ENCODE measurements at places on chromosomes 7 and 10.

DNA sequence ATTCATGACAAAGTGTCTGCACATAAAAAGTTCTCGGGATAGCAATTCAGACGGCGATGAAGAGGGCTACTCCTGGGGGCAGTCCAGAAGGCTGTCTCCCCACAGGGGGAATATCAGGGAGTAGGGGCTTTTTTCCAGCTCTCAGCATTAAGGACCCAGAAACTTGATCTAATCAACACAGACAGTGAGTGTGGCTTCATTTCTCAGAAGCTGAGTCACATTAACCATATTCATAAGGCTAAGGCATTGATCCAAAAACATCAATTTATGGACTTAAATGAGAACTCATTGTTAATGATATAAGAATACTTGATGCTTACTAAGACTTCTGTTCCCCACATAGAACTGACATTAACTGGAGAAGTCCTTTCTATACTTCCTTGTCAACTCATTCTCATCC, 87.5 kb upstream of the AOAH start:
- DNase-seq, result no peak

DNA sequence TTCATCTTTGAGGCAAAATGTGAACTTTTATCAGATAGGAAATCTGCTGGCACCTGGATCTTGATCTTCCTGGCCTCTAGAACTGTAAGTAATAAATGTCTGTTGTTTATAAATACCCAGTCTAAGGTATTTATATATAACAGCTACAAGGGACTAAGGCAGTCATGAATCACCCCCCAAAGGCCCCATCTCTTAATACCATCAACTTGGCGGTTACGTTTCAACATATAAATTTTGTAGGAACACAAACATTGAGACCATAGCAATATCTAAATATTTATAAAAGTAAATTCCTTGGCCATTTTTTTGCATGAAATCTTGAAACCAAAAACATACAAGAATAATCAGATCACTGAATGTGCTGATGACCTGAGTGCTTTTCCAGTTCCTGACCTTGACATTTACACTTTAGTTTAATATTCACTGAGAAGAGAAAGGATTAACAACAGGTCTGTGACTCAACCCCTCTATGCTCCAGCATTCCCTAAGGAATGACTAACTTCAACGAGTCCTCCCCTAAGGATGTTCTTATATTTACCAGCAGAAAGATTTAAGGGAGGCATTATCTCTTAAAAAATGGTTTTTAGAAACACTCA, 1438.5 kb upstream of the CELF2 start:
- DNase-seq, result no peak

DNA sequence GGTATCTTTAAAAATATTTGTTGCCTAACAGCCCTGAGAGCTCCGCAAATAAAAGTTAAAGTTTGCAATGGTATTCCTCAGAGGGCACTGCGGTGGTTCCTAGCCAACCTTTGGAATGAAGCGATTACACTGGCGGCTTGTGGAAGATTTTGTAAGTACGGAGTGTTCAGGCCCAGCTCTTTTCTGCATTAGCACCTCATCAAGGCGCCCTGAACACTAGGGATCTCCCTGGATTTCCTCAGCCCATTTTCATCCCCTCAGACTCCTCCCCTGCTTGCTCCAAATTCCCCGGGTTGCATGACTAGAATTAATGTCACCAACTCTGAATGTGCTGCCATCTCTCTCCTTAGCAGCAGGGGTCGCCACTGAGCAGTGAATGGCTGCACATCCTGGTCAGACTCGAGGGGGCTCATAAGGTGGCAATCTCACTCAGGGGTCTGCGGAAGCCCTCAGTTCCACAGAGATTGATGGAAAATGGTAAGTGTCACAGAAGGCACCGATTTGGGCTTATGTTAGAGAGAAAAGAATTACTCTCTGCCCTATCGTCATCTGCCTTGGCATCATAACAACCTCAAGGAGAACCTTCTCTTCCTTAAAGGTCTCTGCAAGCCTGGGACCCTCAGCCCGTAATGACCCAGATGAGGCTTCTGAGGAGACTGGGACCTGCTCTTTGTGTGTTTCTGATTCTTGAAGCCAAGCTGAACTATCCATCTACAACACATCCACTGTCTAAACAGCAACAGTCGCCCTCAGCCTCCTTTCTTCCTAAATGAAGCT, 262.8 kb upstream of the AOAH start:
- DNase-seq, result peak; percentile 62

DNA sequence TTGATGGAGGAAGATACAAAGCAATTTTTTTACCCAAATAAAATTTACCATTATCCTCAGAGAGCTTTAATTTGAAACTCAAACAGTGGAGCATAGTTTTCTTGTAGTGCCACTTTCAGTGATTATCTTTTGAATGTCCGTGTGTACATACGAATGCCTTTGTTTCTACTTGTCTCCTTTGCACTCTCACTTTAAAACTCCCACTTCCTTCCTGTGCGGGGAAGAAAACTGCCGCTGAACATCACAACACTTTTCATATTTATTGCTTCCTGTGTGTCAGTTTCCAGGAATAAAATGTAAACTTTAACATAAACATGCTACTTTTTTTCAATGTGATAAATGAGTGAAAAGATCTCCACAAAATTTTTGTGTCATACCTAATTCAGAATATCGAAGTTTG, 102.4 kb downstream of the SEMA3A start:
- DNase-seq, result no peak

GRCh38 chr7:150988230-150989226, 2.3 kb upstream of the NOS3 start:
- no peak for DNase-seq

GRCh38 chr7:11006291-11006690, 32.6 kb downstream of the PHF14 start:
- DNase-seq, result no peak

DNA sequence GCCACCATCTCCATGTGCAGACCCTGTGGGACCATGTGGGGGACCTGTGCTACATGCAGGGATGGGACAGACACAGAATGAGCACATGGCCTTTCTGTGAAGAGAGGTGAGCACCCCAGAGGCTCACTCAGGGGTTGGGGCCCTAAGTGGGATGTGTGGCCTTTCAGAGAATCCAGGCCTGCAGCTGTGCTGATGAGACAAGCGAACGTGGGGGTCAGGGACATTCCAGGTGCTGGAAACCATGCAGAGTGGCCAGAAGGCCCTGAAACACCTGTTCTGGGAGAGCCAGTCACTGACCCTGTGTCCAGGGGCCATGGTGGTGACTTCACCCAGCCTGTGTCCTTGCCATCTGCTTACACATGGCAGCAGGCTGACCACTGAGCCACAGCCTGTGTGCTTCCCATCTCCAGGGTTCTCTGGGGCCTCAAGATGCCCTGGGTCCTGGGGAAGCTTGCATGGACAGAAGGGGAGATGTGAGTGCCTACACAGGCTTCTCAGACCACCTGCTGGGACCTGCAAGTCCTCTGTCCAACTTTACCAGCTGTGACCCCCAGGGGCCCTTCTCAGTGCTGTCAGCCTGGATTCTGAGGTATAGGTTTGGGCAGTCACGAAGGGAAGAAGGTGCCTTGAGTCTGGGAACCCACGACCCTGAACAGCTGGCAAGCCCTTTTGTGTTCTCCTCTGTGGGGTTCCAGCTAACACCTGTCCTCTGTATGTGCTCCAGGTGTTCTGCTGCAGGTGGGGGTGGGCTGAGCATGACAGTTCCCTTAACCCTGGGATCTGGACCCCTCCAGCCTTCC, 17.6 kb downstream of the RAMP3 start:
- no peak for DNase-seq

- DNase-seq, result no peak
These were observed 2.0 kb downstream of the GFRA1 start for GRCh38 chr10:116270771-116271592.
